ENCODE measurements at places on chromosomes 12 and 14.

DNA sequence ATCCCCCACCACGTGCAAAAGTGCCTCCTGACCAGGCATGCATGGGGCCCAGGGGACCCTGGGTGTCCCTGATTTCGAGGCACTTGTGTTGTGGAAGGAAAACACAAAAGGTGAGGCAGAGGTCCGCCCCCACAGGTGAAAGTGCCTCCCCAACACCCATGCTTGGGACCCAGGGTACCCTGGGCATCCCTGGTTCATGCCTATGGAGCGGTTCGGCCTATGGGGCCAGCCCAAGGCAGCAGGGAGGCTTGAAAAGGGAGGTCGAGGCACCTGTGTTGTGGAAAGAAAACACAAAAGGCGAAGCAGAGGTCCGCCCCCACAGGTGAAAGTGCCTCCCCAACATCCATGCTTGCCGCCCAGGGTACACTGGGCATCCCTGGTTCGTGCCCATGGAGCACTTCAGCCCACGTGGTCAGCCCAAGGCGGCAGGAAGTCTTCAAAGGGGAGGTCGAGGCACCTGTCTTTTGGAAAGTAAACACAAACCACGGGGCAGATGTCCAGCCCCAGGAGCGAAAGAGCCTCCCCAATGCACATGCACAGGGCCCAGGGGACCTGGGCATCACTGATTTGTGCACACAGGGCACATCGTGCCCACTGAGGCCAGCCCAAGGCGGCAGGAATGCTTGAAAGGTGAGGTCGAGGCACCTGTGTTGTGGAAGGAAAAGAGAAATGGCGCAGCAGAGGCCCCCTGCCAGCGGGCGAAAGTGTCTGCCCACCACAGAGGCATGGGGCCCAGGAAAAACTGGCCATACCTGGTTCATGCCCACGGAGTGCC lies 375.5 kb downstream of the ALG10 start:
- no peak for DNase-seq

GRCh38 chr12:28980436-28980835 lies 168.6 kb upstream of the FAR2 start:
- no peak for DNase-seq

GRCh38 chr12:5996459-5996858 lies 51.4 kb upstream of the ANO2 start:
- no peak for DNase-seq

GRCh38 chr14:61704554-61704953 lies 9.2 kb downstream of the HIF1A start:
- no peak for DNase-seq

DNA sequence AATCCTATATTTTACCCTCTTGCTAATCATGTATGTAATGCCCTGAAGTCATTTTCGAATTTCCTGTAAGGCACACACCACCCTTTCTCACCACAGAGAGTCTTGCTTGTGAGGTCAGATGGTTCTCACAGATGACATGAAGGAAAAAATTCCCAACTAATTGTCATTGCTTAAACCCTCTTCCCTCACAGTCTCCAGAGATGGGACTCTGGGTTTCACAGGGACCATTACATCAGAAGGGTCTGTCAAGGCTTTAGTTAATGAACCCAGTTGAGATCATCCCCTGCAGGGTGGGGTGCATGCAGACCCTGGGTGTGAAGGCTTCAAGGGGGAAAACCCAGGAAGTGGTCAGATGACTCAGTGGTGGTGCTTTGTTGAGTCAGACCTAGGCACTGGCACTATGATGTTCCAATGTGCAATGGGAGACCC lies 229.6 kb downstream of the BCAT1 start:
- peak; percentile 38 for DNase-seq

DNA sequence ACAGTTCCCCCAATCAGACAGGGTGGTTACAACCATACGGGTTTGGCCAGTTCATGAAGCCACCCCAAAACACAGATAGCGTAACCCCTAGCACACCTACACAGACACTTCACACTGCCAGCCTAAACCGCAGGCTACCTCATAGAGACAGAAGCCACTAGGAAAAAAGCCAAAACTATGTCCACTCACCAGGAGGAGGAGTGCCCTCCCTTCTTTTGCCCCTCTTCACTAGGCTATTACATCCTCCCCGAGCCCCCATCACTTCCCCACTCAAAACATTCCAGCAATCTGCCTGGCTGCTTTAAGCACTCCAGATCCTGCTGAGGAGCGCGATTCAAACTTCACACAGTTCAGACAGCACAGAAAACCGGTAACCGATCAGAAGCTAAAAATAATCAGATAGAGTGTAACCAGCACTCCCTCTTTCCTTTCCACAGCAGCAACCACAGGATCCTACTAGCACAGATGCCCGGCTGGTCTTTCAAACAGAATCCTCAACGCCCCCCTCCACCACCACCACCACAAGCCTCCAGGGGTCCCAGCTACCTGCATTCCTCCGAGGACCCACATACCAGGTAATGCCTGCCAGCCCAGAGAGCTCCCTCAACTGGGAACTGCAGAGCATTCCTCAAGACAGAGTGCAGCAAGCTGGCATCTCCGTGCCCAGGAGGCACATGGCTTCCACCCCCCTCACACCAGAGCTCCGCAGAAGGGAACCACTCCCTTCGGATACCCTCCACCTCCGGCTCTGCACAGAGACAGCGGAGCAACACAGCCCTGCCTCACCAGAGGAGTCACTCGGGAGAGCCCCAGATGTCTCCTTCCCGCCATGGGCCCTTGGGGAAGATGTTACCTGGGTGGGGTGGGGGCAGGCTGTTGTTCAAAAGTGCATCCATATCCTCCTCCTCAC lies 1.5 kb downstream of the CHD4 start:
- no peak for DNase-seq

GRCh38 chr12:91663744-91664143 lies 481.1 kb upstream of the DCN start:
- no peak for DNase-seq

- DNase-seq: no peak
Observed at GRCh38 chr12:58602179-58602578, 318.1 kb downstream of the LRIG3 start.

- DNase-seq: no peak
Observed at GRCh38 chr12:89695100-89695499, 13.5 kb downstream of the ATP2B1 start.

DNA sequence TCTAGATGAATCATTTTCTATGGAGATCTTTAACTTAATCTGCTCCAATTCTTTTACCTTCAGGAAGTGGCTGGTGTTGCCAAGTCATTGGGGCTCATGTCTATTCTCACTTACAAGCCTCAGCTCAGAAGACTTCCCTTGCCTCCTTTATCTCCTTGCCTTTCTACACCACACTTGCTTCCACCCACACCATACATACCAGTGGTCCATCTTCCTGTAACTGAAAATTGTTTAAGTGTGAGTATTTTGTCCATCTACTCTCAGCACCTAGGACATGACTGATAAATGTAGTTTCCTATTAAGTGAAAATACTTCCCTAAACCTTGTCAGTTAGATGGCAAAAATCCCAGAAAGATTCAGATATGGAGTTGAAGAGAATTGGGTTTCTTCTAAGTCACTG lies 199.7 kb upstream of the CPNE8 start:
- no peak for DNase-seq

DNA sequence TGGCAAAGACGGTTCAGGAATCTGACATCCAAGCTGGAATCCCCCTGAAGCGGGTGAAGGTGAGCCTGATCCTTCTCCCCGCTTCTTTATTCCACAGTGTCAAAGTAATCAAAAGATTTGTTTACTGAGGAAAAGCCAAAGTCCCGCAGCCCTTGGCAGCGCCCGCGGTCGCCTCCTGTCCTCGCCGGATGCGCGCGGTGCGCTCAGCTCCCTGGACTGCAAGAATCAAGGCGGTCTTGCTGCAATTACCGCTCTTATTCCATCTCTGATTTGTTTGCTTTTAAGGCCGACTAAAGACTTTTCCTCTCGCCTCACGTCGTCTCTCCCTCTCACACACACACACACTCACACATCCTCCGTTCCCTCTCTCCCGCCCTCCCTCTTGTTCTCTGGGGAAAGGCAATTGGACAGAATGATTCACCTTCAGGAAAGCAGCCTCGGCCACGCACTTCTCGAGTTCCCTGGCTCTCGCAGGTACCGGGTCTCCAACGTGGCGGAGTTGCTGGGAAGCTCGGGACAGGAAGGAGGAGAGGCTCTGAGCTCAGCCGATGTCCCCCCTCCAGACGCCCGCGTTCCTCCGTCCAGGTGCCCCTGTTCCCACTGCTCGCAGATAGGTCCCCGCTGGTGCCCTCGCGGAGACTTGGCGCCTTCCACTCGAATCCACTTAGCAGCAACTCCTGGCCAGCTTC lies 68.6 kb upstream of the USP15 start:
- no peak for DNase-seq

- no peak for DNase-seq
Observed at GRCh38 chr14:79693935-79694334, 517.4 kb downstream of the DIO2 start.

GRCh38 chr12:67048371-67048770 lies 220.8 kb upstream of the CAND1 start:
- DNase-seq: no peak

- DNase-seq: no peak
Observed at GRCh38 chr12:76003355-76003638, 28.3 kb downstream of the PHLDA1 start.

GRCh38 chr12:15701631-15702156 lies 87.5 kb downstream of the EPS8 start:
- no peak for DNase-seq

DNA sequence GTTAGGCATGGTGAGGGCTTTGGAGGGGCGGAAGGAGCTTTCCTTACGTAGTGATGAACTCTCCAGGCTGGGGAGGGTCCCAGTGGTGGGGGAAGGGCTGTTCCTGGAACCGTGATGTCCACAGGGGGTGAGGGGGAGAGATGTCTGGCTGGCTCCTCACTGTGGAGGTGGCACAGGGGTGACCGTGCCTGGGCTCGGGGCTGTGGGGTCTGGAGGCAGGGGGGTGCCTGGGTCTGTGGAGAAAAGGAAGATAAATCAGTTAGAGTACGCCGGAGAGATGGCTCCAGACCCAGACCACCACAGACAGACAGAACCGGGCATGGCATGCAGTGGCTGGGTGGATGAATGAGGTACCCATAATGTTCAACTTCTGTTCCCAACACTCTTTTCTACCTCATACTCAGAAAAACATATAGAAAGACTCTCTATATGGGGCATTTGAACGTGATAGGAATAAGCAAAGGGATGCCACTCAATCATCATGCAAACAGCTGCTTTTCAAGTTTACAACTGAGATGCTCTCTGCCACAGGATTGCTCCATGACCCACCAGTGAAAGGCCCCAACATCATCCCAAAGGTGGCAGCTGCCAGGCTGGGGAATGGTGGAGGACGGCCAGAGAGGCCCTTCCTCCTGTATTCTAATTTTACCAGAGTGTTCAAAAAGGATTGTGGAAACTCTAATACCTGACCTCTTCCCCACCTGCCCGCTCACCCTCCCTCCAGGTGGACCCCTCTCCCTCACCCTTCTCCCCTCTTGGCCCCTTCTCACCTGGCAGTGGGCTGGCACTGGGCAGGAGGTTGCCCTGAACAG lies 5.6 kb downstream of the MYL6 start:
- no peak for DNase-seq

- DNase-seq: no peak
Observed at GRCh38 chr12:109591041-109591440, 17.4 kb downstream of the MVK start.

DNA sequence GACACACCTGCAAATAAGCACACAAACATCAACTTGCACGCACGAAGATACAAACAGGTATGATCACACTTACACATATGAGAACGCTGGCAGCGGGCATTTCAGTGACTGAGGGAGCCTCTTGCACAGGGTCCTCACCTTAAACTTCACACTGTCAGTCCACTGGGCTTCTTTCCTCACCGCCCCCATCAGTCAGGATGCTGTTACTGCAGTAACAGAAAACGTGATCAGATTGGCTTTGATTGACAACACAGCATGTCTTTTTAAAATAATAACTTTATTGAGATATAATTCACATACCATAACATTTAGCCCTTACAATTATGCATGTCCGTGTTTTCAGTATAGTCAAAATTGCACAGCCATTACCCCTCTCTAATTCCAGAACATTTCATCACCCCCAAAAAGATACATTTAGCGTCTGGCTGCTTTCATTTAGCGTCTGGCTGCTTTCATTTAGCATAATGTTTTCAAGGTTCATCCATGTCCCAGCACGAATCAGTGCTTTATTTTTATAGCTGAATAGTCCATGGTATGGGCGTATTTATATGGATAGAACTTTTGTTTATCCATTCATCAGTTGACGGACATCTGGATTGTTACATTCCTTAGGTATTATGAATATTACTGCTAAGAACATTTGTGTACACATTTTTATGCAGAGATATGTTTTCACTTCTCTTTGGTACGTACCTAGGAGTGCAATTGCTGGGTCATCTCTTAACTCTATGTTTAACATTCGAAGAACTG lies 8.4 kb downstream of the CCDC197 start:
- no peak for DNase-seq

DNA sequence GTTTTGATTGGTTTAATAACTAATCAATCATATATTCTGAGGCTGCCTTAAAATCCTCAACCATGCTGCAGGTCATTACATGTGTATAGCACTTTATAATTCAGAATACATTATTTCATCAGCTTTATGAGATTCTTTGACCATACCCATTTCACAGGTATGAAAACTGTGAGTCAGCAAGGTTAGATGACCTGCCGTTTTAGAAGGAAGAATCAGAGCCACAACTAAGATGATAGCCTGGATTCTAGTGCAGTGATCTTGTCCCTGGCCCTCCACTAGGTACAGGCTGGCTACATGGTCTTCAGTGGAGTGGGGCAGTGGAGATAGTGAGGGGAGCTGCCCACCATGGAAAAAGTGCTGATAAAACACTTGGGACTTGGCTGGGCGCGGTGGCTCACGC lies 154.4 kb upstream of the MAX start:
- no peak for DNase-seq

DNA sequence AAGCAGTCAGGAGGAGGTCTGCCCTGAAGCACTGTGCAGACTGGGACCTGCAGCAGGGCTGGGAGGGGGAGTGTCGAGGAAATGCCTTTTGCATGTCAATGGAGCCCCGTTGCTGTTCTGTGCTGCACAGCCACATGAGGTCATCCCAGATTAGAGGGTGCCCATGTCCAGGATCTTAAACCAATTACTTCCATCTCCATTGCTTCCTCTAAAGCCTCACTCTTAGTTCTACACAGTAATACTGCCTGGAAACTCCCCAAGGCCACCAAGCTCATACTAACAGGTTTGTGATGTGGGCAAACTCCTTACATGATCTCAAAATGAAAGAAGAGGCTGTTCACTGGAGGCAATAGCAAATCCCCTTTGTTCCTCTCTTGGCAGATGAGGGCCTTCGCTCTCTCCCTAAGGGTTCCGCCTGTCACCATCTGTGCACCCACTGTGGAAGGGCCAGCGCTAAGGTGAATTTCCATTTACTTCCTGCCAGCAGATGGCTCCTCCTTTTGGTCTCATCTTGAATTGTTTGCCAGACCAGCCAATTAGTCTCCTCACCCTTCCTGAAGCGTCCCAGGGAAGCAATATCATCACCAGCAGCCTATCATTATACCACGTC lies 35.4 kb upstream of the LTA4H start:
- no peak for DNase-seq

Measured in stimulated activated CD4-positive, alpha-beta T cell treated with anti-CD3 and anti-CD28 coated beads, TNF-alpha, amount 100 ng/mL, for 48 hours (primary cell).